ENCODE measurements at places on chromosomes 2 and 18.
A peak's percentile ranks its signal among the peaks of the same experiment; 100 is the strongest.

DNA sequence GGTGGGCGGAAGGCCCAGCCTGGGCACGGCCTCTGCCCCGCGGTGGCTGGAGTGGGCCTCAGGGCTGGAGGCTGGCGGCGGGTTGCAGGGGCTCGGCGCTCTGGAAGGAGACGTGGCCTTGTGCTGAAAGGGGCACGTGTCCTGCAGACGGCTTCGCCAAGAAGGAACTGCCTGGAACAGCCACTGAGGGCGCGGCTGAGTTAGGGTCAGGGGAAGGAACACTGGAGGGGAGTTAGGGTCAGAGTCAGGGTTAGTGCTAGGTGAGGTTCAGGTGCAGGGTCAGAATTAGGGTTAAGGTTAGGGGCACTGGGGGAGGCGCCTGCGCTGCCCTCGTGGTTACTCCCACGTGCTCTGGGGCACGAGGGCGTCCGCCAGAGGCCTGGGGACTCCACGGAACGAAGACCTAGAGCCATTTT, 933 bp upstream of the ADNP2 start:
- DNase-seq: no peak

DNA sequence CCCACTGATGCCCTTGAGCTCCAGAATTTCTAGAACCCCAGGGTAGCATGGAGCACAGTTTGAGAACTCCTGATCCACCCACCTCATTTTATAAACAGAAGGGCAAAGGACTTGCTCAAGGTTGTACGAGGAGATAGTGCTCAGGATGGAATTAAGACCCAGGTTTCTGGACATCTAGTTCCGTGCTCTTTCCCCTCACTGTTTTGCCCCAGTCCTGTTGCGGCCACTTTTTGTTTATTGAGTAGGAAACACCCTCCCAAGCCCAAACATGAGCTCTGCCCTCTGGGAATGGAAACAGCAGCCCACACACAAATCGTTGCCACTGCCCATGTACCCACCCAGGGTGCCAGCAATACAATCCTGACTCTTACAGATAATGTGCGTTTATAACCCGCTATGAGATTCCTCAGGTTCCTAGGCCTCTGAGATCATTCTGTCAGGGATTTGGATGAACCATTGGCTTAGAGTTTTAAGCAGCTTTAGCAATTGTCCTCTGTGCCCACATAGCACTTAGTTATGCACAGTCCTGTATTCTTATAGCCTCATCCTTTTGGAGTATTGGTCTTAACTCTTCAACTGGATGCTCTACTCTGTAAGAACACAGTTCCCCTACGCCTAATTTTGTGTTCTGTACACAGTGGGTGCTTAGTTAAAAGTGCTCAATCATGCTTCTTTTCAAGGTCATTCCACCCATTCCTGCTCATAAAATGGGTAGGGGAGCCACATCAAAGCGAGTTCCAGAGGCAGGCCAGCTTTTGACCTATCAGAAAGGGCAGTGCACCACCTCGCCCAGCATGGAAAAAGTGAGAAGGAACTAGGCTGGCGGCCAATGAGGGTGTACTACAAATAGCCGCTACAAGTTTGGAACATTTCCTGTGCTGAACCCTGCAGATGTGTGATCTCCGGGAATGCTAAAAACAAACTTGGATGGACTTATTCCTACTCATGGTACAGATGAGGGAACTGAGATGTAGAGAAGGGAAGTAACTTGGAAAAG, 60.3 kb upstream of the IGFBP2 start:
- no peak for DNase-seq

DNA sequence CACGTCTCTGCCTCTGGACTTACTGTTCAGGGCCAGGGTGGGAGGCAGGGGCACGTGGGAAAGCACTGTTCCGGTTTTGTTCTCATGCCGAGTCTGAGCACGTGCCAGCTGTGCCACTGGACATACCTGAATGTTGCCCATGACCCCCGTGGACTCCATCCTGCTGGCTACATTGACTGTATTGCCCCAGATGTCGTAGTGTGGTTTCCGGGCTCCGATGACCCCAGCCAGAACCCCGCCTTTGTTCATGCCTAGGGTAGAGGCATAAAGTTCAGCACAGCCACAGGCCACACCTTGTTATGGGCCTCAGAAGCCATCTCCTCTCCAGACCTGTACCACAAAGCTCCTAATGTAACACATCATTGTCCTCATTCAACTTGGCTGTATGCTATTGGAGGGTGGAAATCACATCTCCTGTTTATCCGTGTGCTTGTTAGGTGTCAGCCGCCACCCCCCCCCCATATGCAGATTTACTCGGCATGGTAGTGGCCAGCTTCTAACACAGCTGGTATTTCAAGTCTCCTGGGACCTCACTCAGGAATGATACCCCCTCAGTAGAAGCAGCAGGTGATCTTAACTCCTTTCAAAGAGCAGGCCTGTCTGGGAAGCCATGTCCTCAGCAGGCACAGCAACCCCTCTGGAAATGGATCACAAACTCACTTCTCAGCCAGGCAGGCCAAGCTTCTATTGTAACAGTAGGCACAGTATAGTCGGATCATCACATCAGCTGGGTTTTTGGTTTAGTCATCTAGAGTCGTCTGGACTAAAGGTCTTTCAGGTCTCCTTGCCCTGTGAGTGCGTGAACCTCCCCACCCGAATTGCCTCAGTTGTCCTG, 27.6 kb downstream of the CENPO start:
- no peak for DNase-seq

- DNase-seq: no peak
Observed at GRCh38 chr18:37680911-37681310, 115.3 kb upstream of the CELF4 start.

GRCh38 chr2:4938206-4938605, 754.0 kb upstream of the SOX11 start:
- DNase-seq: no peak

- no peak for DNase-seq
Observed at GRCh38 chr18:27860701-27861107, 316.2 kb downstream of the CDH2 start.

- DNase-seq: no peak
Observed at GRCh38 chr18:39259736-39260135, 1694.1 kb upstream of the CELF4 start.

DNA sequence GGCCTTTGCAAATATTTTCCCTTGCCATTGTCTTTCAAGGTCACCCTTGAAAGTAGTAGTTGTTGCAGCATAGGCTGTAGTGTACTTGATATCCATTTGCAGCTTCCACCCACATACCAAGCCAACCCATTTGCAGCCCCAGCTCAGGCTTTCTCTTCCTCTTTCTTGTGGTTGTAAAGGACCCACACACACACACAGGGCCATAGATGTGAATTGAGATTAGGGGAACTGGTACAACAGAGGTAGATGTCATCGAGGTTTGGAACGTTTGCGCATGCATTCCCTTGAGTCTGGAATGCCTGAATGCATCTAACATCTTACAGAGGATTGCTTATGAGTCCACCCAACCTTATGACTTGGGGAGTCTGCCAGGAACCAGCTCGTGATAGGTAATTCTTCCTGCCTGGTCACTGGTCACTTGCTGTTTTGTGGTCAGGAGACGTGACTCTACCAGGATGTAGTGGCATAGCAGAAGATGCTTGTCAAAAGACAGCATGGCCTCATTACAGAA, 91.9 kb downstream of the MRPS9 start:
- no peak for DNase-seq

- DNase-seq: no peak
Observed at GRCh38 chr18:21177822-21178221, 64.2 kb upstream of the GREB1L start.

- no peak for DNase-seq
Observed at GRCh38 chr2:212136216-212136795, 402.3 kb downstream of the ERBB4 start.

DNA sequence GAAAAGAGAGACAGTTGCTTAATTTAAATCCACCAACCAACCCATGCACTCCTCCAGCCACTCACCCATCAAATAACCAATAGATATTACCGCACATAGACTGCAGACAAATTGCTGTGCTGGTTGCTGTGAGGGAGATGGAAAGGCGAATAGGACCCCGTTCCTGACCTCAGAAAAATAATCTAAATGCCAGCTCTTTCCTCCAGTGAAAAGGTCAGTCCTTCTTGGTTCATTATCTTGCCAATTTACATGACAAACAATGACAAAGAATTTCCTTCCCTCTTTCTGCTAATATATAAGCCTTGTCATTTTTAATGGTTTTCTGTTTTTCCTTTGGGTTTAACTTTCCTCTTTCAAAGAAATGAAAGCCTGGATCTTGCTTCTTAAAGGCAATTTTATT, 61.6 kb downstream of the MEP1B start:
- DNase-seq: no peak

DNA sequence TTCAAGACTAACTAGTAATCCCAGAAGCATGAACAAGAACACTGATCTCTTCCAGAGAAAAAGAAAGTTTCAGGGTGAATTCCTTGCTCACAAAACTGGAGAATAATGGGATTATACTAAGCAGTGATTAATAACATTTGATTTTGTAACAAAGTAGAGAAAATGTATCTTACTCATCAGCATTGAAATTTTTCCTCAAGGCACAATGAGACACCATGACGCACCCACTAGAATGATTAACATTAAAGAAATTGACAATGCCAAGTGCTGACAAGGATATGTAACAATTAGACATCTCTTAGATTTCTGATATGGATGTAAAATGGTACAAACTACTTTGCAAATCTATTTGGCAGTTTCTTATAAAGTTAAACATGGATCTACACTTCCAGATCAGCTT, 101.1 kb upstream of the EPHA4 start:
- no peak for DNase-seq

DNA sequence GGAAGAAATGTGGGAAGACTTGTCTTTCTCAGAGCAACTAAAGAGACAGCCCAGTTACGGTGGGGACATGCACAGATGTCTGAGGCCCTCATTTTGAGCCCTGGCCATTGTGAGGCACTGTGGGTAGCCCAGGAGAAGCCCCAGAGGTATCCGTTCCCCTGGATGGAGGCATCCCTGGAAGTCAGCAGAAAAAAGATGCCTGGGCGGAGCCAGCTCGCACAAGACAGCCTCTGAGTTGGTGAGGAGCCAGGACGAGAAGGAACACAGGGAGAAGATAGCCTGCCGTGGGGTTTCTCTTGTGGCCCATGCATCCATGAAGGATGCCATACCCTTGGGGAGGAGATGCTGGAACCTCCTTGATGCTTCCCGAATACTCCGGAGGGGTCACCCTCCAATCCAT, 56.9 kb upstream of the SEMA4C start:
- no peak for DNase-seq

DNA sequence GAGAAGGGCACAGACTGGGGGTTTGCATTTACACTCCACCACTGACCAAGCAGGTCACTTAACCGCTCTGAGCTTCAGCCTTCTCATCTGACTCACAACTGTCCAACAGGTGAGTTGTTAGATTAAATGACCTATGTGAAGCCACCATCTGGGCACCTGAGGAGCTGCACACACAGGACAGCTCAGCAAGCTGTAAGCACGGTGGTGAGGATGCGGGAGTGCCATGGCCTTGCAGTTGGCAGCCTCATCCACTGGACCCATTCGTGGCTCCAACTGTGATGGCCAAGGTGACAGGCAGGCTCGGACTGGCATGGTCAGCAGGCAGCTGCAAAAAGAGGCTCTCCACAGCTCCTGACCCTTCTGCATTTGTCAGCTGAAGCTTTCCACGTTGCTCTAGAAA, 23.3 kb upstream of the AMMECR1L start:
- DNase-seq: peak; percentile 48

DNA sequence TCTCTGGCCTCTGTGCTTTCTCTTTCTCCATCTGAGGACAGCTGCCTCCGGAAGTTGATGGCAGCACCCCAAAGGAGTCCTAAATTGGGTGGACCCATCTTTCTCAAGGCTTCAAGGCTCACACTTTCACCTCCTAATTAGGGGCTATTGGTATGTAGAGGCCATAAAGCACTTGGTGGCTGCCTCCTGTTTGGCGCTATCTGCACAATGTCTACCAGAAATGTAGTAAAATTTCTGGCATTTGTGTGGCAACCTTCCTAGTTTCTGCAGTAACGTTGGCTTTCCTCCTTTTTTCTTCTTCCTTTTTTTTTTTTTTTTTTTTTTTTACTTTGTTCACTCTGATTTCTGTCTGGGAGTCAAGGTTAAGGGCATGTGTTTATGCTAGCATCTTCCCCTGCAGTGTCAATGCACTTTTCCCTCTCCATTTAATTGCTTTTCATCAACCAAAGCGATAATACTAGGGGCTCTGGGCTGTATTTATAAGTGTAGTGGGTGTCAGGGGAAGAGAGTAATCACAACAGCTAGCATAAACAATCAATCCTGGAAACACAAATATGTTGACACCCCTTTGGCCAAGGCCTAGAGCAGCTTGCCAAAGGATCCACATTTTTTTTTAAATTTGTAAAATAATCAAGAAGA, 86.0 kb downstream of the TACR1 start:
- no peak for DNase-seq

- no peak for DNase-seq
Observed at GRCh38 chr2:112902816-112903215, 8.1 kb upstream of the IL37 start.

GRCh38 chr2:234491897-234492296, 5.0 kb downstream of the ARL4C start:
- no peak for DNase-seq

DNA sequence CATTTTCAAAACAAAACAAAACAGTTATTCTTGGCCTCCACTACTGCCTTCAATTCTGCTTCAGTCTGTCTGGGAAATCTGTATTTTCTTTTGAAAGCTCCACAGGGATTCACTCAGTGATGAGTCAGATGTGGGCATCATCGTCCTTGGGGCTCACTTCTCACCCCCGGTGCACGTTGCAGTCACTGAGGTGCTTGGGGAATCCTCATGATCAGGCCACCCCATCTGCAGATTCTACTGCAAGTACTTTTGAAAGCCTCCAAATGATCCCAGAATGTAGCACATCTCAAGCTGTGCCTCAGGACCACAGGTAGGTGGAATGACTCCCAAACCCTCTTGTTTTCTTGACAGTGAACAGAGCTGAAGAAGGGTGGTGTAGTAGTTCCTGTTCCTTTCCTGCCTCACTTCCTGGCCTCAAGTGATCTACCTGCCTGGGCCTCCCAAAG, 34.3 kb downstream of the LPIN2 start:
- no peak for DNase-seq

Measured in NCI-H146 (cell line).